ENCODE measurements at places on chromosomes 16 and 17. TPM values are rescaled to one million over a fixed set of nuclear protein-coding genes. Genes with fewer than 3 reads are reported as not detected.

The GINS2 gene
- 9.2 TPM for polyA plus RNA-seq

The SLFN14 gene
- 0.32 TPM for polyA plus RNA-seq

The IST1 gene
- polyA plus RNA-seq, result 140 TPM

The DUXB gene
- polyA plus RNA-seq, result not detected

The EPN3 gene
- polyA plus RNA-seq, result 1.4 TPM

The SCPEP1 gene
- 19.3 TPM for polyA plus RNA-seq

The STAC2 gene
- 0.26 TPM for polyA plus RNA-seq

The RAP1GAP2 gene
- 2.0 TPM for polyA plus RNA-seq

The ATP2A3 gene
- polyA plus RNA-seq, result 4.5 TPM

The SDK2 gene
- polyA plus RNA-seq, result 18.2 TPM

The PIP4K2B gene
- polyA plus RNA-seq, result 67.4 TPM

The GGT6 gene
- 0.05 TPM for polyA plus RNA-seq

The PRR11 gene
- 15.0 TPM for polyA plus RNA-seq

The CEMP1 gene
- 1.3 TPM for polyA plus RNA-seq

The CPHXL2 gene
- polyA plus RNA-seq, result not detected

The ADCY9 gene
- polyA plus RNA-seq, result 13.9 TPM

The PRDM7 gene
- polyA plus RNA-seq, result not detected

The EXOSC6 gene
- polyA plus RNA-seq, result 13.2 TPM

The PPL gene
- 1.1 TPM for polyA plus RNA-seq

The MPV17L gene
- 3.0 TPM for polyA plus RNA-seq

The TM4SF5 gene
- not detected for polyA plus RNA-seq

The MT1A gene
- polyA plus RNA-seq, result not detected

The SPAG5 gene
- polyA plus RNA-seq, result 29.1 TPM

The SSTR5 gene
- polyA plus RNA-seq, result not detected

The CAPNS2 gene
- 0.16 TPM for polyA plus RNA-seq

The RAB26 gene
- polyA plus RNA-seq, result 0.28 TPM

The ENPP7 gene
- 8.3 TPM for polyA plus RNA-seq

The POLR2A gene
- 50.4 TPM for polyA plus RNA-seq

The CTRL gene
- 2.3 TPM for polyA plus RNA-seq

The SDR42E2 gene
- 0.04 TPM for polyA plus RNA-seq

The PIRT gene
- 0.10 TPM for polyA plus RNA-seq

The TEKT1 gene
- 0.07 TPM for polyA plus RNA-seq

The MYH2 gene
- 53.3 TPM for polyA plus RNA-seq

The HSF5 gene
- 0.04 TPM for polyA plus RNA-seq
